AG10803 (cell line): ENCODE measurements at places on chromosomes 5 and 9.

GRCh38 chr5:98774192-98775033 is 950 bp downstream of the RGMB start:
- peak; percentile 52 for DNase-seq

DNA sequence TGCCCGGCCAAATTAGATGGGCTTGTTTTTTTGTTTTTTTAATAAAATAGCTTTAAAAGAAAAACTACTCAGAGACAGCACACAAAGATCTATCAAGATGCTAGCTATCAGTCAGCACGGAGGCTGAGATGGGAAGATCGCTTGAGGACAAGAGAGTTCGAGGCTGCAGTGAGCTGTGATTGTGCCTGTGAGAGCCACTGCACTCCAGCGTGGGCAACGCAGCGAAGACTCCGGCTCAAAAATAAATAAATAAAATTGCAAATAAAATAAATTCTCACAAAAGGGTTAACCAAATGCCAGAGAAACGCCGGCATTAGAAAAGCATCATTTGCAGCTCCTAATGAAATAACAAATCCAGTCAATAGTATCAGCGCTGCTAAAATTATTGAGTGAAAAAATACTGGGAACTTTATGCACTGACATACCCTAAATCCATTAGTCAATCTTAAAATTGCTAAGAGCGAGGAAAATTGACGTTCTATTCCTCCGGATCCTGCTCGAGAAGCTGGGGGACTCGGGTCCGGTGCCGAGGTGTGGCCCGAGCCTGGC is 681 bp downstream of the CPLANE1 start:
- DNase-seq, result peak; percentile 15

DNA sequence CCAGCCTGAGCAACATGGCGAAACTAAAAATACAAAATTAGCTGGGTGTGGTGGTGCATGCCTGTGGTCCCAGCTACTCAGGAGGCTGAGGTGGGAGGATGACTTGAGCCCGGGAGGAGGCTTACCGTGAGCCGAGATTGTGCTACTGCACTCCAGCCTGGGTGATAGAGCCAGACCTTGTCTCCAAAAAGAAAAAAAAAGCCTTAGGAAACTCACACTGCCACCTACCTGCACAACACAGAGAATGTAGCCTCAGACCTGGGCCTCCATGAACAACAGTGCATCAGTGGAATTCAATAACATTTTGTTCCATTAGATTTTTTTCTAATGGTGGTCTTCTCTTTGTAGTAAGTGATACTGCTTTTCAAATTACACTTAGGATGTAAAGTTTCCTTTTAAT is 63.8 kb upstream of the RARS1 start:
- no peak for DNase-seq

GRCh38 chr9:94945197-94946144 is 219.0 kb downstream of the AOPEP start:
- peak; percentile 87 for DNase-seq

DNA sequence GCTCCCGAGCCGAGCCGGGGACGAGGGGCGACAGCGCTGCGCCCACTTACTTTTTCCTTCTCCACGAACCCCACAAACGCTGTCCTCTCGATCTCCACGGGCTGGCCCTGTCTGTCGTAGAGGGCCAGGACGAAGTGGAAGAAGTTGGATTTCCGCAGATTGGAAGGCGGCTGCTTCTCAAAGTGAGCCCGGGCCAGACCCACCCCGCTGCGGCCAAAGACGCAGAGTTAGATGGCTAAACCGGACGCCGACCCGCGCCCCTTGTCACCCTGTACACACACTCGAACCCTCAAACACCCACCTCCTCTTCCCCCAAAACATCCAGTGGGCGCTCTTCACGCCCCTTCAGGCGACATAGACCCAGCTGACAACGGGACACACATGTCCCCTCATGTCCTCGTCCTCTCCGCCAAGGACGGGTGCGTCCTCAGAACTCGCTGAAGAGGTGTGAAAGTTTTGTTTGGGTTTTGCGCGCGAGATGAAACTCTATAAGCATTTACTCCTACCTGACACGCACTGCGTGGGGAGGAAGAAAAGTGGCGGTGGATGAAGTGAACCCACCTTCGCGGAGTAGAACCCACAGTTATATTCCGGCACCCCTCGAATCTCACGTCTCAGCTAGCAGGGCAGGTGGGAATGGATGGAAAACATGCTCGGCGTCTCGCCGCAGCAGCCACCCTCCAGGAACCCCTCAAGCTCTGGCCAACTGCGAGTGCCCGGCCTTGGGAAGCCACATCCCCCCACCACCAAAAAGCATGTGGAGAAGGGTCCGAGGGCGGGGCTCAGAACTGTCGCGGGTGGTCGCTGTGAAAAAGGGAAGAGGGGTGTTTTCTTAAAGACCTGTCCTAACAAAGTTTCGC is 2.6 kb downstream of the EBF1 start:
- no peak for DNase-seq

DNA sequence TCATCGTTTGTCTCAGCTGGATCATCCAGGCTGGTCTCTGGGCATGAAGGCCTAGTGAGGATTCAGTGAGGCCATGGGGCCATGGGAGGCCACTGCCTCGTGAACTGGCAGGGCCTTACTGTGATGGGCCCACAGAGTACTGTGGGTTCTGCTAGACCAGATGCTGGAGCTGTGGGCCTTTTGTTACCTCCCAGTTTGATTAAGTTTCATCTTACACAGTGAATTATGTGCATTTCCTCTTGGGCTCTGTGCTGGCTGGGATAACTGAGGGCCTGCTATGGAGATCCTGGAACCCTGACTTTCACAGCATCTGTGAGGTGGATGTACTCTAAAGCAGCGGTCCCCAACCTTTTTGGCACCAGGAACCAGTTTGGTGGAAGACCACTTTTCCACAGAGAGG is 19.7 kb upstream of the SLC25A48 start:
- DNase-seq, result no peak

- DNase-seq, result no peak
Measured at GRCh38 chr9:35868933-35869332, 1.3 kb downstream of the OR13J1 start.
